Activated CD4-positive, alpha-beta T cell treated with anti-CD3 and anti-CD28 coated beads, Interleukin-2, amount 10 ng/mL, durations not matched to agents 24 days and 14 days (primary cell): ENCODE measurements at places on chromosomes 13 and 19.
A peak's percentile ranks its signal among the peaks of the same experiment; 100 is the strongest.

DNA sequence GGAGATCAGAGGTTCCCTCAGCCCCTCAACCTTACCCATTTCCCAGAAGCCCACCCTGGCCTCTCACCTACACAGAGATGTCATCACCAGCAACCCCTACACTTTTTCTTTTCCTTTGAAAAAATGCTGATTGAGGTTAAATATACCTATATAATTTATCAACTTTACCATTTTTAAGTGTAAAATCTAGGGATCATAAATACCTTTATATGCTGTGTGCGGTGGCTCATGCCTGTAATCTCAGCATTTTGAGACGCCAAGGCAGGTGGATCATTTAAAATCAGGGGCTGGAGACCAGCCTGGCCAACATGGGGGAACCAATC lies 3.1 kb downstream of the KIR2DL4 start:
- no peak overlapping the region for H3K4me3 ChIP-seq
- peaks cover 2% of the 10 kb centered on the region for H3K27me3 ChIP-seq
- no peak for DNase-seq
- no peaks in the 10 kb centered on the region for H3K36me3 ChIP-seq
- no peak overlapping the region for H3K27ac ChIP-seq

GRCh38 chr19:5624741-5625278 lies 1.9 kb downstream of the SAFB start:
- peaks cover 61% of the 10 kb centered on the region for H3K4me1 ChIP-seq
- no peak for DNase-seq
- peaks cover 3% of the 10 kb centered on the region for H3K27me3 ChIP-seq
- H3K4me3 ChIP-seq = peak overlapping the region; percentile 100
- H3K36me3 ChIP-seq = peaks cover 70% of the 10 kb centered on the region
- peak overlapping the region; percentile 80 for H3K27ac ChIP-seq

DNA sequence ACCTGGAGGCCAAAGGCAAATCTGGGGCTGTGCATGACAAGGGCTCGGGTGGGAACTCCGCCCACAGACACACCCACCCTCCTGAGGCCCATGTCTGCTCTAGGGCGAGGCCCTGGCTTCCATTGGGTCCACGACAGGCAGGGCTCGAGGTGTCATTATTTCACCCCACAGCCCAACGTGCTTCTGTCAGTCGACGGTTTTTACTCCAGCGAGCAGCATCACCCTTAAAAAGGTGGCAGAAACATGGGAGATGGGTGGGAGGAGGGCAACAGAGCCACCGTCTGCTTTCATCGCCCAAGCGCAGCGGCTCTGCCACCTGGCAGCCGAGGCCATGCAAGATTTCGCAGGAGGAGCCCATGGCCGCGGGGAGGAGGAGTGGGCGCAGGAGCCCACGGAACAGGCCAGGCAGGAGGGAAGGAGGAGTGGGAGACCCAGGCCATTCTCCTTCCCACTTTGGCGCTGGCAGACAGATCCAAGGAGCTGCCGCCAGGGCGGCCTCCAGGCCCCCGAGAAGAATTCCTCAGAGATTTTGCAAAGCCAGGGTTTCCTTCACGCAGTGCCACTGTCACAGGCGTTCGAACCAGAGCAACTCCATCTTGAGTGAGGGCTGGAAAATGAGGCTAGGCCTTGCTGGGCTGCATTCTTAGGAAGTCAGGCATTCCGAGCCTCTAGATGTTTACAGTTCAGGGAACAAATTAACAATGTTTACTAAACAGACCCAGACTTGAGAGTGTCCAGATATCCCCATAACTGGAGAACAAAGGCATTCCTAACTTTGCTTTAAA lies 49.3 kb upstream of the TUBGCP3 start:
- DNase-seq = no peak
- peaks cover 10% of the 10 kb centered on the region for H3K4me1 ChIP-seq
- no peaks in the 10 kb centered on the region for H3K36me3 ChIP-seq
- peaks cover 21% of the 10 kb centered on the region for H3K27me3 ChIP-seq
- no peak overlapping the region for H3K27ac ChIP-seq
- H3K4me3 ChIP-seq = no peak overlapping the region

DNA sequence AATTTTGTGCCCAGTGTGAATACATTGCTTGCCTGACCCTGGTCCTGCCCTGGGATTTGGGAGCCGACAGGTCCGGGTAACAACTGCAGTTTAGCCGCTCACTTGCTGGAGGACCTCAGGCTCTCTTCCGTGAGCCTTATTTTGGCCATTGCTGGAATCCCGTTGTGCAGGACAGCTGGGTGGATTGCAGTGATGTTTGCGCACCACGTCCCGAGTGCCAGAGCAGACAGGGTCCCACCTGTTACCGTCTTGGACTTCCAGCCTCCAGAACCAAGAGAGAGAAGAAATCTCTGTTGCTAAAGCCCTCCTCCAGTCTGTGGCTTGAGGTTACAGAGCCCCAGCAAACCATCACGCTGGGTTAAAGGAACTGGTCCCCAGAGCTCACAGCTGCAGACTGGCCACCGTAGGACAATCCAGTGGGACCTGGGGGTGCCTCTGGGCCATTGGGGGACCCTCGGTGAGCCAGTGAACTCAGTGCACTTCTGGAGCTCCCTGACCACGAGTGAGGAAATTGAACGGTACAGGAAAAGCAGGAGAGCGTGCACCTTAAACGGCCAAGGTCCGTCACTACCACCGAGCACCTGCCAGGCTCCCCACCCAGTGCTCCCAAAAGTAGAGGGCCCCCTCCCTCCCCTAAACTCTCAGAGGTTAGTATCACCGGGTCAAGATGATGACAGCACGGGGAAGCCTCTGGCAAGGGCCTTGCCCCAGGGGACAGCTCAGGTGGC lies 92.9 kb downstream of the GNG7 start:
- peaks cover 37% of the 10 kb centered on the region for H3K4me1 ChIP-seq
- H3K27me3 ChIP-seq = peaks cover 15% of the 10 kb centered on the region
- H3K27ac ChIP-seq = no peak overlapping the region

GRCh38 chr19:43229315-43229714 lies 23.9 kb upstream of the PSG4 start:
- no peaks in the 10 kb centered on the region for H3K27me3 ChIP-seq
- no peaks in the 10 kb centered on the region for H3K36me3 ChIP-seq
- no peak overlapping the region for H3K4me3 ChIP-seq
- no peak overlapping the region for H3K27ac ChIP-seq
- H3K4me1 ChIP-seq = no peaks in the 10 kb centered on the region

- peaks cover 1% of the 10 kb centered on the region for H3K4me1 ChIP-seq
- no peak overlapping the region for H3K4me3 ChIP-seq
- no peak overlapping the region for H3K27ac ChIP-seq
- H3K36me3 ChIP-seq = peaks cover 44% of the 10 kb centered on the region
- peak; percentile 75 for DNase-seq
- H3K27me3 ChIP-seq = no peaks in the 10 kb centered on the region
Measured at GRCh38 chr19:12647490-12648071, 19.0 kb downstream of the MAN2B1 start.

GRCh38 chr19:45576682-45577081 lies 7.9 kb downstream of the OPA3 start:
- peaks cover 4% of the 10 kb centered on the region for H3K36me3 ChIP-seq
- H3K4me1 ChIP-seq = peaks cover 4% of the 10 kb centered on the region
- no peak overlapping the region for H3K4me3 ChIP-seq
- no peaks in the 10 kb centered on the region for H3K27me3 ChIP-seq

DNA sequence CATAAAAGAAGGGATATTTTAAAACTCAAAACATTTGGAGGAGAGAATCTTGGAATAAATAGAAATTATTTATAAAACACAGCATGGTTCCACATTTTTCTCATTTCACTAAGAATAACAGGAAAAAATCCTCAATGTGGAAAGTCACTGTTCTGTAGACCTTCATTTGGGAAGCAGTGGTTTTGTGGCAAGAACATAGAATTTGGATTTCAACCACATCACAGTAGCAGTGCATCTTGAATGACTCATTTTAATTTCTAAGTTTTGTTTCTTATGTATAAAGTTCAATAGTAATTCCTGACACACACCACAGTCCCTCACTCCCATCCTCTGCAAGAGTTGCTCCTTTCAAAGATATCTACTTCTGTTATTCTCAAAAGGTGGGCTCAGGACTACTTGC lies 264.0 kb downstream of the ENOX1 start:
- no peak for DNase-seq
- no peaks in the 10 kb centered on the region for H3K36me3 ChIP-seq
- no peak overlapping the region for H3K27ac ChIP-seq
- H3K4me3 ChIP-seq = no peak overlapping the region
- H3K27me3 ChIP-seq = peaks cover 4% of the 10 kb centered on the region

DNA sequence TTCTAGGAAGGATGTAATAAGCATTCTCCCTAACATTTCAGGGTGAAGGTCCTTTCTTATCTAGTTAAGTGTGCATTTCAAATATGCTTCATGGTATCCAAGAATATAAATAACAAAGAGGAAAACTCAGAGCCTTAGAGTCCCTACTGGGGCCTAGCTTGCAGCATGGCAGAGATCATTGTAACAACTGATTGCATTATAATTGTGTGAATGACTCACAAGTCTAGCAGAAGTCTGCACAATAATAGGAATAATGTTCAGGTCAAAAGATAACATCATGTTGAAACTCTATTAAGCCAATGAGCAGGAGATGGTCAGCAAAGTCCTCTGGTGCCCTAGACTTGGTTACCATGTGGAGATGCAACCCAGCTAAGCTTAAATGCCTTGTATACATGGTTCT lies 3.4 kb downstream of the POSTN start:
- H3K27ac ChIP-seq = no peak overlapping the region
- H3K4me1 ChIP-seq = no peaks in the 10 kb centered on the region
- no peak overlapping the region for H3K4me3 ChIP-seq
- no peaks in the 10 kb centered on the region for H3K27me3 ChIP-seq
- DNase-seq = no peak
- H3K36me3 ChIP-seq = no peaks in the 10 kb centered on the region

- H3K27me3 ChIP-seq = no peaks in the 10 kb centered on the region
- H3K4me3 ChIP-seq = no peak overlapping the region
- H3K27ac ChIP-seq = no peak overlapping the region
- no peak for DNase-seq
Measured at GRCh38 chr13:83248751-83249150, 633.5 kb downstream of the SLITRK1 start.

DNA sequence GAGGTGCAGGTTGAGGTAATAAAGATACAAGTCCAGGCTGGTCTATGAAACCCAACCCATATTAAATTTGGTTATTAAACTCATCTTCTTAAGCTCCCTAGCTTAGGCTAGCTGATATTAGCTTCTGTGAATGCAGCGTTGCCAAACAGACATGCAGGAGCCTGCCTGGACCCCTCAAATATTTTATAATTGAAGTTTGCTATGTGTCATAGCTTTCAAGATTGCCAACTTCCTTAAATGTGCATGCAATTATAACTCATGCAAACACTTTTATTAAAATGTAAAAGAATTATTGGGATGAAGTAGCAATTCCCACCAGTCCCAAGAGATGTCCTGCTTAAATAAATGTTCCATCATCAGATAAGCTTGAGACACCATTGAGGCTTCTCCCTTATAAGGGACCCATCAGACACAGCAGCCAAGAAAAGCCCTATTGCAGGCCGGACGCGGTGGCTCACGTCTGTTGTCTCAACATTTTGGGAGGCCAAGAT lies 51.3 kb downstream of the MBNL2 start:
- DNase-seq = no peak
- H3K27ac ChIP-seq = no peak overlapping the region
- peaks cover 17% of the 10 kb centered on the region for H3K36me3 ChIP-seq
- no peak overlapping the region for H3K4me3 ChIP-seq
- no peaks in the 10 kb centered on the region for H3K27me3 ChIP-seq

GRCh38 chr13:105735281-105735680 lies 800.2 kb downstream of the EFNB2 start:
- DNase-seq = no peak
- H3K36me3 ChIP-seq = no peaks in the 10 kb centered on the region
- H3K4me1 ChIP-seq = no peaks in the 10 kb centered on the region
- H3K27me3 ChIP-seq = no peaks in the 10 kb centered on the region
